Adrenal gland (tissue), 19 donors: ENCODE measurements at places on chromosomes 5 and 9. TPM values are rescaled to one million over a fixed set of nuclear protein-coding genes. Genes with fewer than 3 reads are reported as not detected.

Gene COX7C
- total RNA-seq = 197 TPM

DNA sequence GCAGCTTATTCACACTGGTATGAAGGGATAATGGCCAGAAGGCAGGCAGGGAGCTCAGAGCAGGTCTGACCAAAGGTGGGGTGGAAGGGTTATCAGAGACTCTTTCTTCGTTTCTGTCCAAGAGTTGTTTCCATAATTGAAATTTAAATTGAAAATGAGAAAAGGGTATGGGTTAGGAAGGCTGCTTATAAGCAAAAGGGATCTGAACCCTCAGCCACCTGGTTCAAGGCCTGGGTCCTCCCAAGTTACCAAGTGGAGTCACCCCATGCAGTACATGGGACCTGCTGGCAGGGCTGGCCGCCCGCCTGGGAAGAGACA is 17.8 kb downstream of the EEIG1 start:
- DNase-seq = peak; percentile 72

DNA sequence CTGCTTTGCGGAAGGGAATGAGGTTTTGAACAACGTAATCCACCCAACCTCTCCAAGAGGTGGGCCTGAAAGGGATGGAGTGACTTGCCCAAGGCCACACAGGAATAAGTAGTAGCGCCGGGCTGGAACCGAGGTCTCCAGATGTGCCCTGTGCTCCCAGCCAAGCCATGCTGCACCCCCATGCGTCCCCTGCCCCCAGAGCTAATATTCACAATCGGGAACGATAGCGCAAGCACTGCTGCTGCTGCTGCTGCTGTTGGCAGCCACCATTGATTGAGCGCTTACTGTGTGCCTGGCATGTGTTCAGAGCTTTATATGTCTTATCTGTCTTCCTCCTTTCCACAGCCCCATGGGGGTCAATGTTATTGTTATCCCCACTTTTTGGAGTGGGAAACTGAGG is 43.9 kb downstream of the AMBP start:
- DNase-seq = no peak

GRCh38 chr9:14340219-14340873 is 26.4 kb upstream of the NFIB start:
- no peak for DNase-seq

Gene LAMC3
- total RNA-seq = 3.6 TPM

GRCh38 chr9:121708768-121709488 is 57.5 kb downstream of the DAB2IP start:
- DNase-seq = no peak

- peak; percentile 34 for DNase-seq
Observed at GRCh38 chr9:68975365-68976043, 38.4 kb downstream of the PRKACG start.

Gene SNAPC4
- 5.5 TPM for total RNA-seq

DNA sequence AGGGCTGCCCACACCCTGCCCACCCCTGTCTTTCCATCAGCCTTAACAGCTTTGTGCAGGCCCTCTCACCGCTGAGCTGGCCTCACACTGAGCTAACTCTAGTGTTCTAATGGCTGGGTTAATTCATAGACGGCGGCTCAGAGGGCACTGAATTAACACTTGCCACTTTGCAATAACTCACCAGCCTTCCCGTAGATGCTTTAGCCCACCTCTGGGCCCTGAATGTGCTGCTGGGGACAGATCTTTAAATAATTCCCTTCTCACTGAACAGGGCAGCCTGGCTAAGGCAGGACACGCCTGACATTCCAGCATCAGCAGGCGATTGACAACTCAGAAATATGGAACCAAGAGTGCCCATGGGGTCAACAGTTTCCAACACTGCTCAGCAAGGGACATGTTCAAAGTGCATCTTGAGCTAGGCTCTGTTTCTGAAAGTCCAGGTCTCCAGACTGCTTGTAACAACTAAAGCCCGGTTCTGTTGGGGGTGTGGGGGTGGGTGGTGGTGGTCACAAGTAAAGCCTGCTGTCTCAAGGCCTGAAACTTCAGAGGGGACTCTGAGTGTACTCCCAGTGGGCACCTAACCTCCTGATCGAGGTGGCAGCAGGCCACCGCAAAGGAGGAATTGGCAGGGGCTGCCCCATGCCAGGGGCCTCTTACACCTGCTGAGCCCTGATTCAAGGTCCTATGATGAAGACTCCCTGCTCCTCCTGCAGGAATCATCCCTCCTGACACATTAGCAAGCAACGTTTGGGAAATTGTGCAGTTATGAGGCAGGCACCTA is 248.3 kb downstream of the FSTL4 start:
- no peak for DNase-seq

DNA sequence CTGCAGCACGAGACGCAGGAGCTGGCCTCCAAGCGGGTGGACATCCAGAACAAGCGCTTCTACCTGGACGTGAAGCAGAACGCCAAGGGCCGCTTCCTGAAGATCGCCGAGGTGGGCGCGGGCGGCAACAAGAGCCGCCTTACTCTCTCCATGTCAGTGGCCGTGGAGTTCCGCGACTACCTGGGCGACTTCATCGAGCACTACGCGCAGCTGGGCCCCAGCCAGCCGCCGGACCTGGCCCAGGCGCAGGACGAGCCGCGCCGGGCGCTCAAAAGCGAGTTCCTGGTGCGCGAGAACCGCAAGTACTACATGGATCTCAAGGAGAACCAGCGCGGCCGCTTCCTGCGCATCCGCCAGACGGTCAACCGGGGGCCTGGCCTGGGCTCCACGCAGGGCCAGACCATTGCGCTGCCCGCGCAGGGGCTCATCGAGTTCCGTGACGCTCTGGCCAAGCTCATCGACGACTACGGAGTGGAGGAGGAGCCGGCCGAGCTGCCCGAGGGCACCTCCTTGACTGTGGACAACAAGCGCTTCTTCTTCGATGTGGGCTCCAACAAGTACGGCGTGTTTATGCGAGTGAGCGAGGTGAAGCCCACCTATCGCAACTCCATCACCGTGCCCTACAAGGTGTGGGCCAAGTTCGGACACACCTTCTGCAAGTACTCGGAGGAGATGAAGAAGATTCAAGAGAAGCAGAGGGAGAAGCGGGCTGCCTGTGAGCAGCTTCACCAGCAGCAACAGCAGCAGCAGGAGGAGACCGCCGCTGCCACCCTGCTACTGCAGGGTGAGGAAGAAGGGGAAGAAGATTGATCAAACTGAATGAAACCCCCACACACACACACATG is 654 bp downstream of the PURA start:
- peak; percentile 83 for DNase-seq

GRCh38 chr9:89036891-89037290 is 45.6 kb downstream of the S1PR3 start:
- DNase-seq = no peak

Gene CYSRT1
- total RNA-seq = 0.68 TPM

DNA sequence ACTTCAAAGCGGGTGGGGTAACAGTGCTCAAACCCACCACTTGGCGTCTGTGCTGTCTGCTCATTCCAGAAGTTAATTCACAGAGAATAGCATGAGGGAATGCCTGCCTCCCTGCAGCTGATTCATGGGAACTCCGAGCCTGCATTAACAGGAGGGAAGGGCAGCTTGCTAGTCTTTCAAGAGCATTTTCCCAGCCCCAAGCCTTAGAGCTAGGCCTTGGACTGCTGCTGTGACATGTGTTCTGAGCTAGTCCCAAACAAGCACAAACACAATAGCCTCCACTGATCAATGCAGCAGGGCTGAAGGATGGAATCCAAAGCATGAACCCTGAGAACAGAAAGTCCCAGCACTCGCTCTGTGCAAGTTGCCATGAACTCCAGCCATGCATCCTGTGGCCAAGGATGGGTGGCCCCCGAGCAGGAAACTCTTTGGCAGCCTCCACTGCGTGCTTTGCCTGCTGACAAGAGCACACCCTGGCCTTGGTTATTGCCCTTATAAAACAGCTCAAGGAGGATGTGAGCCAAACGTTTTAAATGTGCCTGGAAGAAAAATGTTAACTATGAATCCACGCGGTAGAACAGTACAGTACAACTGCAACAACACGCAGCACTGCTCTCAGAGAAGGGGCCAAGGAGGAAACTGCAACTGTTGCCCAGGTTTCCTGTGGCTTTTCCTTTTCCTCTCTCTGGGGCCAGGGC is 653.1 kb upstream of the KLF4 start:
- DNase-seq = peak; percentile 80

DNA sequence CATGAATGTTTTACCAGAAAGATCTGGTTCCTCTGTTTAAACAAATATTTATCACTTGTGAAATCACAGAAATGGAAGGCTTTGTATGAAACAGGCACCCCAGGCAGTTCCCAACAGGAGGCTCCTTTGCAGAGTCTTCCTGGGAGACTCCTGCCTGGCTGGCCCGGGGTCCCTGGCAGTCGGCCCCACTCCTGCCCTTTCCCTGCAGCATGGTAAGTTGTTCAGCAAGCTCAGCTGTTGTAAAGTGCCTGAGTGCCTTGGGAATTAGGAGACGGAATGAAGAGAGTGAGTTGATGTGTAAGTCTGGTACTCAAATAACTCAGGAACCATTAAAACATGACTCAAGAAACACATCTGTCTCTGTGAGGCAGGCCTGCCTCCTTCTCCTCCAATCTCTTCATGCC is 17.5 kb upstream of the LHFPL2 start:
- no peak for DNase-seq

Gene EFNA5
- 2.2 TPM for total RNA-seq

DNA sequence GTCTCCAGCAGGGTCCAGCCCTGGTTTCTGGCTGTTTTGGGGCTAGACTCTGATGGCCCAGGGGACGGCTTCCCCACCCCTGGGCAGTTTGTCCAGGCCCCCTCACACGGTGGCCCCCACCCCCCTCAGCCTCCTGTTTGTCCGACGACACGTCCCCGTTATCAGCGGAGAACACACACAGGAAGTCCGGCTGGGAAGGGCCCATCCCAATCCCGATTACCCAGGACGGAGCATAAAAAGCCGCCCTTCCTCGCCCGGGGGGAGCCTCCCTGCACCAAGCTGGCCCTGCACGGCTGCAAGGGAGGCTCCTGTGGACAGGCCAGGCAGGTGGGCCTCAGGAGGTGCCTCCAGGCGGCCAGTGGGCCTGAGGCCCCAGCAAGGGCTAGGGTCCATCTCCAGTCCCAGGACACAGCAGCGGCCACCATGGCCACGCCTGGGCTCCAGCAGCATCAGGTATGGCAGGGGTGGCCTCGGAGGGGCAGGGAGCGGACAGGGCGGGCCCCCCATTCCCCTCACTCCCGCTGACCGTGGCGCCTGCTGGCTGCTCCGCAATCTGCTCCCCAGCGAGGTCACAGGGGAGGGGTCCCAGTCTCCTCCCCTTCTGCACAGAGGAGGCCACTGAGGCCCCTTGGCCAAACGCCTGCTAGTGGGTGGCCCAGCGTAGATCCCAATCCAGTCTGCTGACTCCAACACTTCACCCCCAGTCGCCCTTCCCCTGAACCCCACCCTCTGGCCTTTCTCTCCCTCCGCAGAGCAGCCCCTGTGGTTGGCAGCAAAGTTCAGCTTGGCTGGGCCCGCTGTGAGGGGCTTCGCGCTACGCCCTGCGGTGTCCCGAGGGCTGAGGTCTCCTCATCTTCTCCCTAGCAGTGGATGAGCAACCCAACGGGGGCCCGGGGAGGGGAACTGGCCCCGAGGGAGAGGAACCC is at the start of gene EGFL7:
TSS of gene EGFL7 (plus strand) at position 261 of the 926 bp plus-strand sequence. CDS start 5,367 bp downstream, outside the sequence.
- no peak for DNase-seq

DNA sequence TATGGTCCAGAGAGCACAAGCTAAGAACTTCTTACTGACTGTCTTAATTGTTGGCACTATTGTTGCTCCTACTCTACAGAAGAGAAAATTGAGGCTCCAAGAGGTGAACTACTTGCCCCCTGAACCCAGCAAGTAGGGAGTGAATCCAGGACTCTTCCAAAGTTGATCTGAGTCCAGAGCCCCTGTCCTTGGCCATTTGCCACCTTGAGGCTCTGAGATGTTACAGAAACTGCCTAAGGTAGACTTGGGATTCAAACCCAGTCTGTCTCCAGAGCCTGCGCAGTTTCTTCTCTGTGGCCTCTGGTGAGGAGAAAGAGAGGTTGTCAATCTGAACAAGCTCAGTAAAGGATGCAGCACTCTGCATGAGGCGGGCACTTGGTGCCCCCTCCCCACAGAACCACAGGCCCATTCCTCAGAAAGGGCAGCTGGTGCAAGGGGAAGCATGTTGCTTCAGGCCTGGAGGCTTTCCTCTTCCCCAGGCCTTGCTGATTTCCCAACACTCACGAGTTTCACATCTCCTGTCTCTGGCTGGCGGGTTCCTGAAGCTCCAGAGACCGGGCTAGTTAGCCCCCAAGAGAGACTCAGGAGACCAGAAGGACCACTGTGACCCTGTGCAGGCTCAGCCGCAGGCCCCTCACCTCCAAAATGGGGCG is 2.9 kb upstream of the LCP2 start:
- no peak for DNase-seq

DNA sequence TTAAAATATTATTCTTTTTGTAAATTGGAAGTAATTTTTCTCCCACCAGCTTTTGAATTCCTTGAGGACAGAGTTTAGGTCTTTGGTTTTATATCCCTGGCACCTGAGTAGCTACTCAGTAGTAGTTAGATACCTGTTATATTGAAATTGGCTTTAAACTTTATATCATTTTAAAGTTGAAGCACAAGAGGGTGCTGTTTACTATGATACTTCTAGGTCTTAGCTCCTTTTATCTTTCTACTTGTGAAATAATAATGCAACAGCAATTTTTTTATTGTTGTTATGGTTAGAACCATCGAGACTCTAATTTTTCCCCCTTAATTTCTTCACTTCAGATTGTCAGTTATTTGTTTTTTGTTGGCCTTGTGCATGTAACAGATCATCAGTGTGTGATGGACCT is 46.3 kb downstream of the AP3S1 start:
- DNase-seq = no peak

GRCh38 chr9:29445751-29446150 is 1872.5 kb upstream of the C9orf72 start:
- DNase-seq = no peak
